Femur (tissue), 1 donor: ENCODE measurements at places on chromosomes 2 and 18.
A peak's percentile ranks its signal among the peaks of the same experiment; 100 is the strongest.

GRCh38 chr2:223692191-223692947 is 90.2 kb upstream of the SCG2 start:
- peak; percentile 25 for DNase-seq

- DNase-seq = no peak
Observed at GRCh38 chr2:64581777-64582539, 57.8 kb downstream of the AFTPH start.

DNA sequence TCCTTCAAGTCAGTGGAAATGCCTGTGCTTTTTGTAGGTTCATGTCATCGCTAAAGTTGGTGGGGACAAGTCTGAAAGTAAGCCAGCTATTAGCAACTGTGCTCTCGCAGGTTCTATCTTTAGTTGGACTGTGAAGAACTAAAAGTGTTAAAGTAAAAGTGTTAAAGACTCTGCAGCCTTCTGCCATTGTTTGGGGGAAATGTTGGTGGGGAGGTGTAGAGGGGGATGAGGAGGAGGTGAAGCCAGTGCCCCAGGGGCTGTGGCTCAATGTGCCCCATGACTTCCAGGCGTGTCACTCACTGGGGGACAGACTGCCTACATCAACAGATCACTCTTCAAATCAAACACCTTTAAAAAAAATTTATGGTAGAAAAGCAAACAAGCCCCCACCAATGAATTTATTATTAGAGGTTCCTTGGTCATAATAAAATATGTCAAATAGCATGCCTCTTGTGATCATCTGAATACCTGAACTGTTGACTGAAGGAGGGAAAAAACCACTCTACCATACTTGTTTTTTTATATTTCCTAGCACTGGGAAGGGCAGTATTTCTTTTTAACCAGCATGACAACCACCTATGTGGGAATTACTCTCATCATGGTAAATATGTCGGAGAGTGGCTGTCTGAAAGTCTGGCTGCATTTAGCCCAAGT is 19.3 kb downstream of the TGFA start:
- no peak for DNase-seq

DNA sequence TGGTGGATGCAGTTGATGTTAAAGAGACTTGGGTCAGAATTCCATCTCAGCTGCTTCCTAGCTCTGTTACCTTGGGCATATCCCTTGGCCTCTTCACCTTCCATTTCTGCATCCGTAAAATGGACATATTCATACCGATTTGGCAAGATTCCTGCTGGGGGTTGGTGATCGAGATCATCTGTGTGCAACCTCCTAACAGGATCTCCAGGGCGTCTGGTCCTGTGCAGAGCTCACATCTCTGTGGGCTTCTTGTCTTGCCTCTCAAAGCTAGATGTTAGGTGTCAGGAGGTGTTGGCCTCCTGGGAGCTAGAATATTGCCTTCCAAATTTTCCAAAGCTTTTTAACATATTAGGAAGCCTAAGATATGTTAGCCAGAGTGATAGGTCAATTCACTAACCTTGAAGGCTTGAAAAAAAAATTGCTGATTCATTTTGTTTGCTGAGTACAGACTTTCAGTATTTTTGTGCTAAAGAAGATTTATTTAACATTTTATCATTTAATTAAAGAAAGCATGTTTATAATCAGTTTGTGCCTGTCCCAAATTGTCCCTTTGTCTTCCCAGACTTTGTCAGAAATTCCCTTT is 69.7 kb upstream of the ZNF516 start:
- DNase-seq = no peak

DNA sequence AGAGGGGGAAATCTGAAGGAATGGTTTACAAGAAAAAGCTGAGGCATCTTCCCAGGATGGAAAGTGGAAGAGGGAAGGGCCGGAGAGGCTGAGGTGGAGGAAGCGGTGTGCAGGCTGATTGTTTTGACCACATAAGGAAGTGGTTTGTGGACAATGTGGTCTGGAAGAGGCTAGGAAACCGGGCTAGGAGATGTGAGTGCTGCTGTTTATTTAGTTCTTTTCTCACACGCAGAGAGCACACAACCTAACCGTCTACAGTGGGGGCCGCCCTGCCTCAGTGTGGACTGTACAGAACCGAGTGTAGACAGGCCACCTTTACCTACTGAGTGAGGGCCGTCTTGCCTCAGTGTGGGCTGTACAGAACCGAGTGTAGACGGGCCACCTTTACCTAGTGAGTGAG is 251.7 kb upstream of the PXDN start:
- peak; percentile 36 for DNase-seq

GRCh38 chr2:33068261-33068660 is 121.5 kb downstream of the LTBP1 start:
- DNase-seq = no peak

- DNase-seq = peak; percentile 64
Observed at GRCh38 chr18:55869556-55870501, 281.8 kb upstream of the TCF4 start.

- no peak for DNase-seq
Observed at GRCh38 chr2:175824243-175824642, 177.8 kb downstream of the LNPK start.

- no peak for DNase-seq
Observed at GRCh38 chr18:72458271-72458670, 85.9 kb downstream of the CBLN2 start.

- DNase-seq = no peak
Observed at GRCh38 chr2:206432193-206433082, 10.9 kb upstream of the ADAM23 start.
